ENCODE measurements at places on chromosomes 5 and 9. TPM values are rescaled to one million over a fixed set of nuclear protein-coding genes. Genes with fewer than 3 reads are reported as not detected.

- no peaks in the 10 kb centered on the region for H3K36me3 ChIP-seq
- no peaks in the 10 kb centered on the region for H3K4me1 ChIP-seq
- H3K27me3 ChIP-seq, result no peaks in the 10 kb centered on the region
- H3K27ac ChIP-seq, result no peak overlapping the region
- no peak overlapping the region for H3K4me3 ChIP-seq
Measured at GRCh38 chr9:37338218-37338617, 84.3 kb upstream of the GRHPR start.

TAF11L5 gene
- not detected for total RNA-seq

DNA sequence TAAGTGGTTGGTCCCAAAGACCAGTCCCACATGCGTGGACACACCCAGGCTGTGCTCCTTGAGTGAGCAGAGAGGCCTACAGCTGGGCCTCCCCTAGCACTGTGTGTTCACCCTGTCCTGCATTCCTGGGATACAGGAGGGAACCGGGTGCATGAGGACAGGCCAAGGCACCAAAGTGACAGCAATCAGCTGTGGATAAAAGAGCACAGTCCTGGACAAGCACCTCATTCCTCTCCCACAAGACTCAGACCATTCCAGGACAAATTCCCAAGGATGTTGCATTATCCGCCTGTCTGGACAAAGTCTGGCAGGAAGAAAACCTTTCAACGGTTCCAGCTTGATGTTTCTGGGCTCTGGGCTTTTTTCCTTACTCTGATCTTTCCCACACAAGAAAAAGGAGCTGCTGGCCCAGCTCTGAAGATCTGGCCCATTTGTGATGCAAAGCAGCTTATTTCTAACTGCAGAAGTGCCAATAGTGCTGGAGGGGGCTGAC, 273.2 kb downstream of the ENC1 start:
- peak; percentile 92 for DNase-seq
- H3K36me3 ChIP-seq, result no peaks in the 10 kb centered on the region
- peaks cover 9% of the 10 kb centered on the region for H3K4me1 ChIP-seq
- no peaks in the 10 kb centered on the region for H3K27me3 ChIP-seq
- no peak overlapping the region for H3K4me3 ChIP-seq

- H3K4me1 ChIP-seq, result no peaks in the 10 kb centered on the region
- no peak overlapping the region for H3K4me3 ChIP-seq
- no peak overlapping the region for H3K27ac ChIP-seq
- DNase-seq, result no peak
- no peaks in the 10 kb centered on the region for H3K27me3 ChIP-seq
Measured at GRCh38 chr9:38120961-38121360, 51.9 kb upstream of the SHB start.

IFNB1 gene
- total RNA-seq, result not detected

DNA sequence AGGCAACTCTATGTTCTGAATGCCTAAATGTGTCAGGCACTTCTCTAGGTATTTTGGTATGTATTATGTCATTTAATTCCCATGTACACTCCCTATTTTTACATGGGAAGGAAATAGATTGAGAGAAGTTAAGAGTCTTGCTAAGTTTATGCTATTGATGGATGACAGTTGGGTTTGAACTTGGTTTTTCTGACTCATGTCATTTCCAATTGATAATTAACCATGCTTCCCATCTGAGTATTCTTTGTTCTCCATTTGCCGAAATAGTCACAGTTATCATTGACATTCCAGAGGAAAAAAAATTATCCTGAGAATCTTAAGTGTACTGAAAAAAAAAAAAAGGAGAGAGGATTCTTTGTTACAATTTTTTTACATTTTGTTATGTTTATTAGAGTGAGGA, 23.1 kb upstream of the DMRTA1 start:
- H3K4me3 ChIP-seq, result no peak overlapping the region
- no peaks in the 10 kb centered on the region for H3K4me1 ChIP-seq
- DNase-seq, result no peak
- H3K27me3 ChIP-seq, result no peaks in the 10 kb centered on the region
- no peaks in the 10 kb centered on the region for H3K36me3 ChIP-seq
- no peak overlapping the region for H3K27ac ChIP-seq

DNA sequence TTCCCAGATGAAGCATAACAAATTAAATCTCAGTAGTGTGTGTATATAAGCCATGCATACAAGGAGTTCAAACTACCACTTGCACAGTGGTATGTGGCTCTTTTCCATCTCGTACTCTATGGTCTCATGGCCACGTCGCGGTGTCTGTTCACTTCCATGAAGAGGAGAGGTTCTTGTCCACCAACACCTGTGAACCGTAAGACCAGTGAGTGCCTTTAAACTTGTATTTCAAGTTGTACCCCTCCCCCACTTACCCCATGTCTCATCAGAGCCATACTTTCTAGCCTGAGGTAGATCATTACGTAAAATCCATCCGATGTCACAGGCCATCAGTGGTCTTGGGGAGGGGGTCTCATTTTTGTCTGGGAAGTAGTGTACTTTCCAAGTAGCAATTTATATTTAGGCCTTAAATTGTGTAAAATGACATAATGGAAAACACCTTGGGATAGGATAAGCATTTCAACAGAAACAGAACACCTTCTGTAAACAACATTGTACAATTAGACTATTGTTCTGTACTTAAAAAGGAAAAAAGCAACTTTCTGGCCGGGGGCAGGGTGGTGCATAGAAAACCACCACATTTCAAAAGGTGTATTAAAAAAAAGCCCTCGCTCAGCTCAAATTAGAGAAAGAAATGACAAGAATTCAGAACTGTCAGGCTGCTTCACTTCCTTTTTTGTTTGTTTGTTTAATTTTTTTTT, 163.0 kb downstream of the SMARCA2 start:
- no peak for DNase-seq
- H3K4me1 ChIP-seq, result peaks cover 29% of the 10 kb centered on the region
- H3K27ac ChIP-seq, result no peak overlapping the region
- no peaks in the 10 kb centered on the region for H3K27me3 ChIP-seq
- peaks cover 10% of the 10 kb centered on the region for H3K36me3 ChIP-seq
- H3K4me3 ChIP-seq, result no peak overlapping the region

DNA sequence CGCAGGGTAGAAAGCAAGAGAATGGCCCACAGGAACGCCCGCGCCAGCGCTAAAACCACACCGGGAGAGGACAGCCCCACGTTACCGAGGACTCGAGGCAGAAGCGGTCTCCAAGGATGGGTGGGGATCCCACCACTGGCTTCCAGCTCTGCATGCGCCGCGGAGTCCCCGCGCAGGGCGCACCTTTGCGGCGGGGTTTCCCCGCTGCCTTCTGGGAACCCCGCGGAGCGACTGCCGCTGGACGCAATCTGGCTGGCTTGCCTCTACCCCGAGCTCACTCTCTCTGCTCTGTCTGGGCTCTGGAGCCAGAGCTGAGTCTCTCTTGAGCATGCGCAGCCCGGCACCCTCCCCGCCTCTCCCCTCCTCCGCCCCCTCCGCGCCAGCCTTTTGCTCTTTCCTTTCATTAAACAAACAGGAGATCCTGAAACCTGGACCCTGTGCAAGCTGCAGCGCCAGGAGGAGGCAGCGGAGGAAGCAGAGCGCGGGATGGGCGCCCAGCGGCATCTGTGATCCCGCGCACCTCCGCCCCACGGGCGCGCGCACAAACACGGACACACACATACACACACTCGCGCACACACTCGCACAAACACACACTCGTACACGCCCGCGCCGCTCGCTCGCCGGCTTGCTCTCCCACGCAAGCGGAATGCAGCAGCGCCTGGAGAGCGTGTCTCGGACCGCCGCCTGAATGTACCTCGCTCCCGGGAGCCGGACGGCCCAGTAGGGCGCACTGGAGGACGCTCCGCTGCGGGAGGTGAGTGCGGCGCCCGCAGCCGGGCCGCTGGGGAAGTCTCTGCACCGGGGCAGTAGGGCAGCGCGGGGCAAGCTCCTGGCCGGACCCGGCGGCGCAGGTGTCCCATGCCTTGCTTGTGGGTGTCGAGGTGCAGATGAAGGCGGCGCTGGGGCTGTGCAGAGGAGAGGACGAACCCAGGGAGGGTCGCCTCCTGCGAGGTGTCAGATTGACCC, at the start of gene PLPPR1:
Gene PLPPR1 (plus strand): TSS at position 382 of the 969 bp plus-strand sequence.
- no peak for DNase-seq
- peaks cover 17% of the 10 kb centered on the region for H3K4me1 ChIP-seq
- H3K4me3 ChIP-seq, result peak within 1 kb of the TSS; percentile 42
- H3K36me3 ChIP-seq, result no peaks in the 10 kb centered on the region
- H3K27ac ChIP-seq, result no peak within 1 kb of the TSS
